Muscle of arm (tissue), 14 donors: ENCODE measurements at places on chromosomes 3 and 15.

DNA sequence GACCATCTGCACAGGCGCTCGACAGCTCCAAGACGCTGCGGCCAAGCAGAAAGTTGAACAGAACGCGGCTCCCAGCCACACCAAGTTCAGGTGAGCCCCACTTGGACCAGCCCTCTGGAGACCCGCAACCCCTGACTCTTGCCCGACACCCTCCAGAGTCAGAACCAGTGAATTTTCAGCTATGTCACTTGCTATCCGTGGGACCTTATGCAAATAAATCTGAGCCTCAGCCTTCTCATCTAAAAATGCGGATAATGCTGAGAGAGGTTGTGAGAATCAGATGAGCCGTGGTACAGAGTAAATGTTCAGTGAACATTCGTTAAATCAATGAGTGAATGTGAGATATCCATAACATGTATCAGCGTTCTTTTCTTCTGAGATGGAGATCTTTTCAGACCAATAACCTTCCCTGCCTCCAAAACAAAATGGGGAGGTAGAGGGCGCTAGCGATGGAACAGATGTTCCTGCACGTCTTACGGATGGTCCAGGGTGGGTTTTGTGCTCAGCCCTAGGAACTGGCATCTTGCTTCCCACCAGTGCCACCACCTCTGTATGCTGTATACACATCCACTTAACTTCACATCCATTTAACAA is 524 bp downstream of the MRPS11 start:
- no peak for DNase-seq

GRCh38 chr3:150216041-150216811 is 191.9 kb upstream of the TSC22D2 start:
- DNase-seq: peak; percentile 33

- peak; percentile 75 for DNase-seq
These were observed 43.1 kb upstream of the LIMD1 start for GRCh38 chr3:45551214-45552010.

DNA sequence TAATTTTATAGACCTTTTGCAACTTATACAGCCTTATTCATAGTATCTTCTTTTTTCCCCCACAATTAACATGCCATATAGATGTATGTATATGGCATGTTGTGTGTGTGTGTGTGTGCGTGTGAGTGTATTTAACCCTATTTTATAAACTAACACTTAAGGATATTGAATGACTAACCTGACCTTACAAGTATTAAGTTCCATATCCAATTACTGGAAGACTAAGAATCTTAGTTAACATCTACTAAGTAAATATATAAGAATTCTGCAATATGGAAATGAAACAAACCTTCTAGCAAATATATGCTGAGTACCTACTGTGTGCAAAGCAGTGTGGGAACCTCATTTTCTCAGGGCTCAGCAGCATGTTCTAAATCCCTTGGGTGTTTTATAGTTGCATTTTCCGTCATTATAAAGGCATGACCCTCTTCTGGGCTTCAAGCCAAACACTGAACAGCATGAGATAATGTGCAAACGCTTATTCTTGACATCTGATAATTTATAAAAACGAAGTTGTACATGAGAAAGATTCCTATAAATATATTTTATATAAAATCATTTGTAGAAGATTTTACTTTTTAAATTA is 105.5 kb downstream of the NLGN1 start:
- peak; percentile 67 for DNase-seq

DNA sequence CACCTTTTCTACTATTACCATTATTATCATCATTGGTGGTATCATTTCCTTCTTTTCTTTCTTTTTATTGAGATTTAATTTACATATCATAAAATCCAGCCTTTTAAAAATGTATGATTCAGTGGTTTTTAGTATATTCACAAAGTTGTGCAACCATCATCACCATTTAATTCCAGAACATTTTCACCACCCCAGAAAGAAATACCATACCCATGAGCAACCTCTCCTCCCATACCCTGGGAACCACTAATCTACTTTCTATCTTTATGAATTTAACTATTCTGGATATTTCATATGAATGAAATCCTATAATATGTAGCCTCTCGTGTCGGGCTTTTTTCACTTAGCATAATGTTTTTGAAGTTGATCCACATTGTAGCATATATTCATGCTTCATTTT is 29.1 kb downstream of the AAGAB start:
- DNase-seq: no peak

- no peak for DNase-seq
These were observed 9.1 kb downstream of the BFSP2 start for GRCh38 chr3:133408961-133409360.

- DNase-seq: peak; percentile 64
These were observed 93.9 kb upstream of the RASGRF1 start for GRCh38 chr15:79184465-79184892.

DNA sequence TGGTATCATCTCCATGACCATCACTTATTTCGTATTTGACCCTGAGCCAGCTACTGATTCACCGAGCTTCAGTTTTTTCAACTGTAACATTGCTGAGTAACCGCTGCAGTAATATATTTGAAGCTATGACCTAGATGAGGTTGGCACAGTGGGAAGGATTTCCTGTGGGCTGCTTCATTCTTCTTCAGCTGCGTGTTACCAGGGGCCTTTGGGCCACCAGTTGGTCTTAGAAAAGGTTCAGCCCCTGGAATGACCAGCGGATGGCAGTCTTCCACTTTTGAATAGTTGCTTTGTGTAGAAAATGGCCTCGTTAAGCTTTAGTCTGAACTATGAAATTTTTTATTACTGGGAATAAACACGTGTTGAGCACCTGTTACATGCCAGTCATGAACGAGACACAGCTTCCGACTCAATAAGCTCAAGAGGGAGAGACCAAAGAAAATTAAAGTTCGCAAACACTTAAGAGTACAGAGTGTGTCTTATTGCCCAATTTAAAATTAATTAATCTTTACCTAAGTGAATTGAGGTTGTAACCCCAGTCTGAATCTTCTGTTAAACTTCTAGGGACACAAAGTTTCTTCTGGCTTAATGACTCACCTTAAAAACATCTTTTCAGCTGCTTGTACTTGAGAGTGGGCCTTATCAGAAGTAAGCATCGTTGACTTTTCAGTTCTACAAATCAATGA is 57.6 kb upstream of the NR2E3 start:
- peak; percentile 67 for DNase-seq
